Inflammatory macrophage treated with lipopolysaccharide for 1 hour (primary cell): ENCODE measurements at places on chromosomes 6 and 20.

DNA sequence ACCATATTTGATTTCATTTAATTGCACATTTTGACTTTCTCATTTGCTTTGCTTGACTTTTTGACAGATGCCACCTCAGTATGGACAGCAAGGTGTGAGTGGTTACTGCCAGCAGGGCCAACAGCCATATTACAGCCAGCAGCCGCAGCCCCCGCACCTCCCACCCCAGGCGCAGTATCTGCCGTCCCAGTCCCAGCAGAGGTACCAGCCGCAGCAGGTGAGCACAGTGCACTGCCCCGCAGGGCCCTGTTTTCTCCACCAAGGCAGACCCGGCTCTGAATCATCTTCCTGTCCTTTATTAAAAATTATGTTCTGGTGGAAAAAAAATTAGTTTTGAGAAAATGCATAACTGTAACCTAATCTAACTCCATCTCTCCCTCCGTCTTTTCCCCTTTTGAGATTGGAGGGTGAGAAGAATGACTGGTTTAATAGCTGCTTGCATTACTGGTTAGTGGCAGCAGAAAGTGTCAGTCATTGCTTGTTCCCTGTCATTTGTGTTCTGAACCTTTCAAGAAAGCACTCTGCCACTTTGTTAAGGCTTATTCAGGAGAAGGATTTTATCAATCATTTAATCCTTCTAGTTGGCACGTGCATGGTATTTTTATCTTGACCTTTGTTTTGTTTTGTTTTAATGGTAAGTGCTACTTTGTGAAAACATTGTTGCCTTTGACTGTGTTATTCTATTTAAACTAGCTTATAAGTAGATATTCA is 124.3 kb downstream of the ARID1B start:
- DNase-seq = no peak

GRCh38 chr6:30047220-30047619 is 13.8 kb upstream of the POLR1H start:
- DNase-seq = peak; percentile 93

DNA sequence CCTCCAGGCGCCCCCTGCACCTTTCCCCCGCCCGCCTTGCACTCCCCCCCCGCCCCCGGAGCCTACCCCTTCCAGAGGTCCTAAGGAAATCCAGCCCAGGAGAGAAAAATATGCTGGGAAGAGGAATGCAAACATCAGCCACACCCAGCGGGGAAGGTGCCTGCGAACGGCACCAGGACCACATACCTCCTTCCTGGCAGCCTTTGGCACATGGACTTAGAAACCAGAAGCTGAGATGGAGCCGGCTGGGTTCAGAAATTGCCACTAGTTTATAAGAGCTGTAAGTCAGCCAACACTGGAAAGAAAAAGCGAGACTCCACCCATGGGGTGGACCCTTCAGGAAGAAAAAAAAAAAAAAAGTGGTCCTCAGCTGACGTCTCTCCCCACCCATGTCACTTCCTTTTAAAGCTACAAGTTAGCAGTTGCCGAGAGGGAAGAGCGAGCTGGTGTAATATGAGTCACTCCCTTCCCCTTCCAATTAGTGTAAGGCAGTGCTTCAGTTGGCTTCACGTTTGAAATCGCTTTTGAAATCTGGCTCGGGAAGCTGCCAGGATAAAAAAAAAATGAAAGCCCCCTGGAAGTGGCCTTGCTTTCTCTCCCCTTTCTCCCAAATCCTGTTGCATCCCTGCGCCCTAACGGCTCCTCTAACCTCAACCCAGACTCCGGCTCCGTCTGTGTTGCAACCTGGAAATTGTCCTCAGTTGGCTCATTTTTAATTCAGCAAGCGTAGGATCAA is at the start of gene AGPAT4:
AGPAT4 (minus strand) TSS at position 310 of the 736 bp plus-strand sequence. CDS start 41,848 bp downstream, outside the sequence.
- peak; percentile 91 for DNase-seq

GRCh38 chr6:135382182-135382628 is 115.3 kb downstream of the AHI1 start:
- DNase-seq = no peak

- DNase-seq = no peak
These were observed 35.2 kb downstream of the ADGB start for GRCh38 chr6:146634022-146634421.

DNA sequence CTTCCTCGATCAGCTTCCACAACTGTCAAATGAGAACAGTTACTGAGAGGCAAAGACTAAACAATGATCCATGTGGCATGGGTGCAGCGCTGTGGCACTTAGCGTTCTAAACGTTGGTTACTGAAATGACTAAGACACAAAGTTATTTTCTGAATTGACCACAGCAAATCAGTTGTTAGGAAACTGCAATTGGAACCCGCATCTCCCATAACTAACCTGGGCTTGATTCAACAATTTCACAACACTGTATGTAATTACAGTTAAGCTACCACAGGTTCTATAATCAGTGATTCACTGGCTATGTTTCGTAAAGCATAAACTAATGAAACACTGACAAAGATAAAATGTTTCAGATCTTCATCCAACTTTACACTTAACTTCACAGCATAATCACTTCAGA is 12.5 kb downstream of the WDR27 start:
- DNase-seq = no peak

GRCh38 chr6:74404366-74404765 is 708.4 kb downstream of the CD109 start:
- no peak for DNase-seq

GRCh38 chr6:168638468-168639271 is 197.7 kb downstream of the SMOC2 start:
- no peak for DNase-seq

DNA sequence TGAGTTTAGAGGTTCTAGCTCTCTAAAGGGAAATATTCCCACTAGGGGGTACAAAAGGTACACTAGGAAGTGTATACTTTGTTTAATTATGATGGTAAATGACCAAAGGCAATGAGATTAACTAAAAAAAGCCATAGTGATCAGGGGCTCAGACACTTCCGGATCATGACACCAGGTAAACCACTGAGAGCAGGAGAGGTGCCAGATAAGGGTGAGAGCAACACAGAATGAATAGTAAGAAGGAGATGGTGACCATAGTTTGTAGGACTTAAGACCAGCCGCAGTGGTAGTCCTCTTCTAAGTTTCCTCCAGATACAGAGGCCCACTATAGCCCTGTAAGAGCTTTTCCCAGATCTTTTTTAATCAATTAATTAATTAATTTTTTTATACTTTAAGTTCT is 40.8 kb downstream of the OR2J2 start:
- no peak for DNase-seq

DNA sequence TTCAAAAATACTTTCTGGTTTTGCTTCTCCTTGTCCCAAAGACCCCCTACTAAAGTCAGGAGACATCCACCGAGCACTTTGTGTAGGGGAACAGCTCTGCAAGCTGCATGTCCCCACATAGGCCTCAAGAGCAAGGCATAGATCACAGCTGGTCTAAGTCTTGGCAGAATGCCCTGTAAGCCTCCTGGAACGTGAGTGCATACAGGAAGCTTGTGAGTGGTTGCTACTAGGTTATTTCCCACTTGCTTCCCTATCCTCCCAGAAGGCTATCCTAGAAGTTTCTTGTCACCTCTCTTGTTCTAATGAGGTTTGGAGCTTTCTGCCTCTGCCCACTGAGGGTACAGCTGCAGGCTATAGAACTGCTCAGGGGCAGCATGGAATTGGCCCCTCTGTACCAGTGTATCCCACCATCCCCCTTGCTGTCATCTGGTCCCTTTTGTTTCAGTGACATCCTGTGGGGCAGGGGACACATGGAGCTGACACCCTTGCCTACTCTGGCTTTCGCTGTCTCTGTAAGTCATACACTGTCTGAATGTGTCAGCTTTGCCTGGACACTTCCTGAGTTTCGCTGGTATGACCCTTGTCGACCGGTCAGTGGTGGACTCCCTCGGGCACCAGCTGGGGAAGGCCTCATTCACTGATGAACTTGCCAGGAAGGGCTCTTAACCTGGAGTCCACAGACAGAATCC is 35.6 kb upstream of the KCNK16 start:
- no peak for DNase-seq

GRCh38 chr20:35768731-35769664 is 2.8 kb upstream of the PHF20 start:
- DNase-seq = peak; percentile 97

DNA sequence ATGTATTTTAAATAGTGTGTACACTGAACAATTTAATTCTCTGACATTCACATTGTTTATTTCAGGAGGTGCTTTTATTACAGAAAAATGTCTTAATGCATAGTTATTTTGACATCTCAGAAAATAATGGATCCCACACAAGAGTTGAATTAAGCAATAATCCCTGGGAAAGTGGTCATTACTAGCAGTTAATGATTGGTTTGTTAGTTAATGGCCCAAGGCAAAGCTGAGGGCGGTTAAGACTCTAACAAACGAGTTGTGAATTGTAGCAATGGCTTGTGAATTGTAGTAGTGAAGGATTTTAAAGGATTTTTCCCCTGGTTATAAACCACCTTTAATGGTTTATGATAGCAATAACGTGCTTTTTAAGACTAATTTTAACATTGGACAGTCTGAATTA is 1316.0 kb upstream of the GJE1 start:
- DNase-seq = no peak

DNA sequence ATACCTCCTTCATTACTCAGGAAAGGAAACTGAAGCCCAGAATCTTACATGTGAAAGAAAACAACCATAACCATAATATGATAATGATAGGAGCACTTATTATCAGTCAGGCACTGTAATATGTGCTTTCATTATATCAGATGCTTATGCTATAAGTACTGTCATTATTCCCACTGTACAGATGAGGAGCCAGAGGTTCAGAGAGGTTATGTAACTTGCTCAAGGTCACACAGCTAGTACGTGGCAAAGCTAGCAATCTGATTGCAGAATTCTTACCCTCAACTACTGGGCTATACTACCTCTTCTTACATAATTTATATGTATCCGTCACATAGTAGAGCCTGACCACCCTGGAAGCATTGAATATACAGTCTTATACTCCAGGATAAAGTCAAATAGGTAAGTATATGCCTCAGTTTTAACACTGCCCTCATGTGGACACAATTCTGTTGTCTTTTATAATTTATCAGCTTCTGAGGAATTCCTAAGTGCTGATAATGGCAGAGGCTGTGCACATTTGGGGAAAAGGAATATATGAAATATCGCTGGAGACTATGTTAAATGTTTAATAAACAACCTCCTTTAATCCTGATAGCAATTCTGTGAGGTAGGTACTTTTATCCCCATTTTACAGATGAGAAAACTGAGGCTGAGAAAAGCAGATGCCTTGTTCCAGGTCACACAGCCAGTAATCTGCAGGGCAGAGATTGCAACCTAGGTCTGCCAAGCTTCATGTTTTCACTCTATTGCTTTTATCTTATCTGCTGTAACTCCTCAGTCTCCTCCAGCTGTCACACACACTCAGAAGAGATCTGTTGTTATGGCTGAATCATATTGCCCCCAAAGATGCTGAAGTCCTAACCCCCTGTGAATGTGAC is 13.4 kb downstream of the BCAS1 start:
- no peak for DNase-seq

GRCh38 chr20:44646023-44646640 is 5.4 kb downstream of the ADA start:
- DNase-seq = peak; percentile 59

DNA sequence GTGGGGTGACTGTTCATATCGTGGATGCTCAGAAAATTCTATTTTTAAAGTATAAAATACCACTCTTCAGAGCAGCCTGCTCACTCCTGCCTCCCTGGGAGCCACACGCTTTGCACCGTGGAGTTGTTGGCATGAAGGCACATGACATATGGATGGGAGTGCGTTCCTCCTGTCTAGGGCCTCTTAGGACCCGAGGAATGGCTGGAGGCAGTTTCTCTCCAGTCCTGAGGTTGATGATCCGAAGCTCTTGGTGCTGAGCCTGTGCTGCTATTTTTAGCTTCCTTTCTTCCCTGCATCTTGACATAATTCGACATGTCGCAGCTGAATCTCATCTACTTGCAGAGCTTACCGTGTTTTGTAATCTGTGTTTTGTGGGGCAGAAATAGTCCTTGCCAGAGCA is 73.9 kb downstream of the PHACTR3 start:
- DNase-seq = no peak

GRCh38 chr6:47034421-47034820 is 7.7 kb downstream of the ADGRF1 start:
- no peak for DNase-seq
